Natural killer cell treated with Interleukin-12 subunit alpha and Interleukin-12 subunit beta and Interleukin-15 and Interleukin-18, amount 100 ng/mL, for 72 hours (primary cell): ENCODE measurements at places on chromosomes 12 and 14. TPM values are rescaled to one million over a fixed set of nuclear protein-coding genes. Genes with fewer than 3 reads are reported as not detected.

DNA sequence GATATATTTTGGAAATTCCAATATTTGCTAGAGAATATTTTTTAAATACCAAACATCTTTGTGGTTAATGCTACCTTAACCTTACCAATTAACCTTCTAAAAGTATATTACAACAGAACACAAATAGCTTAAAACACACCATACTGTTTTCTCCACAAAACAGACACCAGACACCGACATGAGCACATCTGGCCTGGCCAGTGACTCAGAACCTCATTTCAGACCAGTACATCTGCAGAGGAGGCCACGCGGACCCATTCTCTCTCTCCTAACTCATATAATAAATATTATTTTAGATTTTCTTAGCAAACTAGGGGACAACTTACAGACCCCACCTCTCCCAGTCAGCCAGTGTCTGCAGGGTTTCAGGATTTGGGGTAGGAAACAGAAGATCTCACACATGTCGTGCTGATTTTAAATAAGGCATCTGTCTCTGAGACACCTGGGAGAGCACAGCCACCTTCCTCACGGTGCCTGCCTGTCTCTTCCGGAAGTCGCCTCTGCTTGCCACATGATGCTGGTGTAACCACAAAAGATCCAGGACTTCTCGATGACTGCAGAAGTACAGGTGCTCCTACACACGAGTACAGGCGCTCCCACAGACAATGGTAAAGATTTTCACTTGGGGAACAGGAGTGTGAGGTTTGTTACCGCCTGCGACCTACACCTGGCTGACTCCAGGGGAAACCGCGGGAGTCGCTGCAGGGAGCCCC, 9.7 kb upstream of the ANKLE2 start:
- no peak overlapping the region for H3K4me3 ChIP-seq
- peaks cover 17% of the 10 kb centered on the region for H3K4me1 ChIP-seq
- no peak for DNase-seq
- H3K36me3 ChIP-seq = no peaks in the 10 kb centered on the region

DNA sequence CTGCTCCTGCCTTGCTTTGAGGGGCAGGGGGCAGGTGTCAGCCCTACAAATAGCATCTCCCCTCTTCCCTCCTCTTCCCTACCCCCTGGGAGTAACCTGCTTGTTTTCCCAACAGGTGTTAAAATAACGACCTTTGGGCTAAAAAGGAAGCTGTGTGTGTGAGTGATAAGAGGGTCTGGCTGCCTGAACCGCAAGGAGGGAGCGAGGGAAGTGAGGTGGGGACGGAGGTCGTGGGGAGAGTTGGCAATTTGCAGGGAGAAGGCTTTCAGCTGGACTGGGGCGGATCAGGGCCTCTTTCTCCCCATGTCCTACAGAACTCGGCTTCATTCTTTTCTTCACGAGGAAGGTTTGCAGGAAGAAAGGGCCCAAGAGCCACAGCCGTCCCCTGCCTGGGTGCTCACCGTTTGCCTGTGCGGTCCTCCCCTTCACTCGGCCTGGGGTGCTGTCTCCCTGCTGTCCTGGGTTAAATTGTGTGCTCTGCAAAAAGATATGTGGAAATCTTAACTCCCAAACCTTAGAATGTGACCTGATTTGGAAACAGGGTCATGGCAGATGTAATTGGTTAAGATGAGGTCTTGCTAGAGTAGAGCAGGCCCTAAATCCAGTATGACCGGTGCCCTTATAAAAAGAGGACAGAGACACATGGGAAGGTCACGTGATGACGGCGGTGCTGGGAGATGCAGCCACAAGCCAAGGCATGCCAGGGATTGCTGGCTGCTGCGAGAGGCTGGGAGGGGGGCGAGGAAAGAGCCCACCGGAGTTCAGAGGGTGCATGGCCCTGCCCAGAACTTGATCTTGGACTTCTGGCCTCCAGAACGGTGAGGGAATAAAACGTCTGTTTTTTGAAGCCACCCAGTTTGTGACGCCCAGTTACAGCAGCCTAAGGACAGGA, 38.7 kb upstream of the NCOR2 start:
- H3K27me3 ChIP-seq = peaks cover 35% of the 10 kb centered on the region
- H3K27ac ChIP-seq = no peak overlapping the region
- no peak for DNase-seq
- no peak overlapping the region for H3K4me3 ChIP-seq

GRCh38 chr14:79598339-79598738, 613.0 kb downstream of the DIO2 start:
- DNase-seq = no peak
- no peaks in the 10 kb centered on the region for H3K36me3 ChIP-seq
- no peaks in the 10 kb centered on the region for H3K4me1 ChIP-seq
- no peak overlapping the region for H3K4me3 ChIP-seq

- no peaks in the 10 kb centered on the region for H3K4me1 ChIP-seq
- H3K36me3 ChIP-seq = no peaks in the 10 kb centered on the region
- peaks cover 3% of the 10 kb centered on the region for H3K27me3 ChIP-seq
- no peak overlapping the region for H3K4me3 ChIP-seq
- H3K27ac ChIP-seq = no peak overlapping the region
- DNase-seq = no peak
These were observed 335.5 kb downstream of the NUAK1 start for GRCh38 chr12:105803292-105803691.

DNA sequence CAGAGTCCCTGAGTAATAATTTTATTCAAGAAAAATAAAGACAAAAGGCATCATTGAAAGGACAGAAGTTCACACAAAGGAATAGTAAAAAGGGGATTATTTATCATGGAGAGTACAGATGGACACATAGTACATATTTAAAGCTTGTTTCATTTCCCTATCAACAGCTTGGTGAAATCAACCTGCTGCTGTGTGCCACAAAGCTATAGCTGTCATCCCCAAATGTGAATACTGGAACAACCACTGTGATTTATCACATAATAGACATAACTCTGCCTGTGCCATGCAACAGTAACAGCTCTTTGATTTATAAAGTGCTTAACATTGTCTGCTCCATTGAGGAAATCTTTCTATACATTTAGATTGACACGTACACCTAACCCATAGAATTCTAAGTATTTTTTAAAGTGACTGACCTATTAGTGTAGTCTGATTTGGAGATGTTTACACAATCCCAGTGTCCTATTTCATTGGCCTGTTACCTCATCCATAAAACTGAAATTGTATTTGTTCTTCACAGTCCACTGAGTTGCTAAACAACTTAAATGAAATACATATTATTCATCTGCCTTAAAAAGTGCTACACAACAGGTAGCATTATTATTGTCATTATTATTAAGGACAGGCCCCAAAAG, 3.3 kb downstream of the NEMF start:
- H3K27me3 ChIP-seq = no peaks in the 10 kb centered on the region
- H3K4me1 ChIP-seq = peaks cover 48% of the 10 kb centered on the region
- no peak overlapping the region for H3K27ac ChIP-seq

DNA sequence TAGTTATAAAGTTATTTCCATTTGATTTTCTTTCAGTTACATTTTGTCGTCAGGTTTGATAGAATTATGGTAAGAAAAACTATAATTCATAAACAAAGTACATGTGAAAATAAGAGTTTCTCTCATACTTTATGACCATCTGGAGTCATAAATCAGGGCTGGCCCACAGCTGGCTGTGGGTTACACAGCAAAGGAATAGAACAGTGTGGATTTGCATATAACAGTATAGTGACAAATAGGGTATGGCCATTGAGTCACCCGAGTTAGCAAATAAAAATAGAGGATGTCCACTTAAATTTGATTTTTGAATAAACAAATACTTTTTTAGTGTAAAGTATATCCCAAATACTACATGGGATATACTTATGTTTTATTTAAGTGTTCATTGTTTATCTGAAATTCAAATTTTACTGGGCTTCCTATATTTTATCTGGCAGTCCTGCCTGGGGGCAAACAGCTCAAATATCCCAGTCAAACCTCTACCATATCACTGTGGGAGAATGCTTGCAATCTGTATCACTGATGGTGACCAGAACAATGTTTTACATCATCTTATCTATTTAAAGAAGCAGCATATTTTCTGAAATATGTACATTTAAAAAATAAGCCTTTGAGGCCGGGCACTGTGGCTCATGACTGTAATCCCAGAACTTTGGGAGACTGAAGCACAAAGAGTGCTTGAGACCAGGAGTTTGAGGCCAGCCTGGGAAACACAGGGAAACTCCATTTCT, 65.5 kb downstream of the KSR2 start:
- DNase-seq = no peak
- no peak overlapping the region for H3K27ac ChIP-seq
- peaks cover under 1% of the 10 kb centered on the region for H3K27me3 ChIP-seq
- no peak overlapping the region for H3K4me3 ChIP-seq

DNA sequence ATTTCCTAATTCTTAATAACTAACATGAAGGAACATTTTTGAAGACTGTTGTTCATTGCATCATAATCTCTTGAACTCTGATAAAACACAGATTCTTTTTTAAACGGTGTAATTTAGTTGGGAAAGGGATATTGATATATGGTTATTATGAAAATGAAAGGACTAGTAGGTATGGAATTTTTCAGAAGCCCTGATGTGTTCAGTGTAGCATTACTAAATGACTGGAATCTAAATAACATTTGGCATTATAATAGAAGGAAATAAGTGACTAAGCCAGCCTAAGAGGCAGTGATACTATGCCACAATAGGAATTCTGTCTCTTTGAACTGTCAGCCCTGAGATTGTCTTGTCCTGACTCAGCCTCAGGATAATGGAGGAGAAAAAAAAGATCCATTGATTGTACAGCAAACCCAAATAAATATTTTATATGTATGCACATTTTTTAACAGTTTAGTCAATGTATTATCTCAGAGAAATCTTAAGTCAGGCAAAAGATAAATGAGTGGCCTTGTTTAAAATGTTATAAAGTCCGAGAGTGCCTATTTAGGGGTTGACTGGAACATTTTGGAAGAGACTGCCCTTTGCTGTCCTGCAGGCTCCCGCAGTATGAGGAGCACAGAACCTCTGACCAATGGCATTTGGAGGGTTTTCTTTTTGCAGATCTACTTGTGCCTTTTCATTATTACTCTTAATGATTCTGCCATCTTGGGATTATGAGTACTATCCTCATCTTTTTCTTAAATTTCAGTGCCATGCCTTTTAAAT, 271.2 kb downstream of the EGLN3 start:
- DNase-seq = no peak
- no peaks in the 10 kb centered on the region for H3K4me1 ChIP-seq
- no peak overlapping the region for H3K4me3 ChIP-seq
- H3K27ac ChIP-seq = no peak overlapping the region
- no peaks in the 10 kb centered on the region for H3K27me3 ChIP-seq

DNA sequence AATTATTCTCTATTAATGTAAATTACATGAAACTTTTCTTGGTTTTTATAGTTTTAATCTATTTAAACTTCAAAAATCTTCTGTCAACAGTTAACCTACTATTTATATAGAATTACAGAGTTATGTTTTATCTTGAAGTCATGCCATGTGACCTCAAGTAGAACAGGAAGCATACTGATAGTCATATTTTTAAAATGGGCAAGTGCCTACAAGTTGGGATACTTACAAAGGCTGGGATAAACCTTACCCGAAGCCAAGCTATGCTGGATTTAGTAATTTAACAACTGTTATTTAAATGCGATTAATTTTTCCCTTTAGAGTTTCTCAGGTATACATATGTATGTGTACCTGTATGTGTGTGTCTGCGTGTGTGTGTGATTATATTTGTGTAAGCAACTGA, 266.9 kb downstream of the RASSF9 start:
- no peaks in the 10 kb centered on the region for H3K36me3 ChIP-seq
- DNase-seq = no peak
- no peak overlapping the region for H3K27ac ChIP-seq
- no peak overlapping the region for H3K4me3 ChIP-seq

GRCh38 chr12:124545508-124546418, 21.6 kb downstream of the NCOR2 start:
- H3K36me3 ChIP-seq = no peaks in the 10 kb centered on the region
- peak overlapping the region; percentile 54 for H3K4me3 ChIP-seq
- DNase-seq = peak; percentile 81
- peak overlapping the region; percentile 22 for H3K27ac ChIP-seq
- H3K27me3 ChIP-seq = no peaks in the 10 kb centered on the region

GRCh38 chr12:14442221-14442881, 76.9 kb downstream of the ATF7IP start:
- H3K27me3 ChIP-seq = no peaks in the 10 kb centered on the region
- no peak for DNase-seq
- H3K4me1 ChIP-seq = peaks cover 20% of the 10 kb centered on the region
- H3K27ac ChIP-seq = peak overlapping the region; percentile 59

DNA sequence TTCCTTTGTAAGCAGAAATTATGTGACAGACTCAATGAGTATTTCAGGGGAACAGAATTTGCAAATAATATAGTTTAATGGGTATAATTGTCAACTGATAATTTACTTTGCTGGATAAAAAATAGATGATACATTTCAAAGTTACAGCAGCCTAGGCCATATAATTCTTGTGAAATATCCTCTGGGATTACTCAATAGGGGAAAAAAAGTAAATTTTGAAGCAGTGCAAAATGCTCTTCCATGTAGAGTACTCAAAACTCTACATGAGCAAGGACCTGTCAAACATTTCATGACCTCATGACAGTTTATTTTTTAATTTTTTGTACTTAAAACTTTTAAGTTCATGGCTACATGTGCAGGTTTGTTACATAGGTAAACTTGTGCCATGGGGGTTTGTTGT, 163.3 kb downstream of the DACT1 start:
- no peak for DNase-seq
- peaks cover 2% of the 10 kb centered on the region for H3K27me3 ChIP-seq
- H3K4me1 ChIP-seq = no peaks in the 10 kb centered on the region
- no peaks in the 10 kb centered on the region for H3K36me3 ChIP-seq
- no peak overlapping the region for H3K27ac ChIP-seq

DNA sequence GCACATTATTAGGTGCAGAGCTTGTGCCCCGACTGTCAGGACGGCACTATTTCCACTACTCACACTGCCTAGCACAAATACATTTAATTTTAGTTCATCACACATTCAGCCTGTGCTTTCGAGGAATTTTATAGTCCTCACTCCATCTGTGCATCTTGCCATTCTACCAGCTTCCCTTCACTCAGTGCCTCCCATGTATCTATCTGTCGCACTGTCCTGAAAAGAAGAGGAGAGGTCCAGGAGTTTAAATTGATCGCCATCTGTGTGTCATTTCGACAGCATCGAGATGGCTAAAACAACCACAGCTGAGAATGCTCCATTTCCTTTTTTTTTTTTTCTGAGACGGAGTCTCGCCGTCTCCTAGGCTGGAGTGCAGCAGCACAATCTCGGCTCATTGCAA, 97.6 kb upstream of the FOXN3 start:
- H3K4me3 ChIP-seq = no peak overlapping the region
- no peak overlapping the region for H3K27ac ChIP-seq
- DNase-seq = no peak
- no peaks in the 10 kb centered on the region for H3K27me3 ChIP-seq
- H3K36me3 ChIP-seq = no peaks in the 10 kb centered on the region

The BCL2L14 gene
- 0.61 TPM for total RNA-seq

The TSHR gene
- not detected for total RNA-seq

The PXN gene
- total RNA-seq = 160 TPM

The ADGRD1 gene
- total RNA-seq = not detected

The CLBA1 gene
- total RNA-seq = 1.2 TPM

The STAC3 gene
- total RNA-seq = 2.5 TPM
